ENCODE measurements at places on chromosomes 13 and 19. TPM values are rescaled to one million over a fixed set of nuclear protein-coding genes. Genes with fewer than 3 reads are reported as not detected.

The LRRC25 gene
- total RNA-seq = not detected

- no peak for DNase-seq
These were observed 481.9 kb downstream of the GPC6 start for GRCh38 chr13:93708308-93709075.

DNA sequence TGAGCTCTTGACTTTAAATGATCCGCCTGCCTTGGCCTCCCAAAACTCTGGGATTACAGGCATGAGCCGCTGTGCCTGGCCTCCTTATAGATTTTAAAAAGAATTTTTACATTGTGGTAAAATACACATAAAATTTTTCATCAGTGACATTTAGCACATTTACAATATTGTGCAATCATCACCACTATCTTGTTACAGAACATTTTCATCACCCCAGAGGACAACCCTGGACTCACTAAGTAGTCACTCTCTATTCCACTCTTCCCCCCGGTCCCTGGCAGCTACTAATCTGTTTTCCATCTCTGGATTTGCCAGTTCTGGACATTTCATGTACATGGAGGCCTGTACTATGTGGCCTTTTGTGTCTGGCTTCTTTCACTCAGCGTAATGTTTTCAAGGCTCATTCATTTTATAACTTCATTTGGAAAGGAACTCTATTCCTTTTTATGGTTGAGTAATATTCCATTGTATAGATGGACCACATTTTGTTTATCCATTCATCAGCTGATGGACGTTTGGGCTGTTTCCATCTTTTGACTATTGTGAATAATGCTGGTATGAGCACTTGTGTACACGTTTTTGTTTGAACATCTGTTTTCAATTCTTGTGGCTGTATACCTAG, 19.9 kb downstream of the MEGF8 start:
- DNase-seq = no peak

The MUC16 gene
- not detected for total RNA-seq

The ZNF844 gene
- total RNA-seq = 2.5 TPM

The RELB gene
- 63.1 TPM for total RNA-seq

- no peak for DNase-seq
These were observed 3.1 kb downstream of the C19orf25 start for GRCh38 chr19:1475751-1476437.

The TNNI3 gene
- total RNA-seq = not detected

DNA sequence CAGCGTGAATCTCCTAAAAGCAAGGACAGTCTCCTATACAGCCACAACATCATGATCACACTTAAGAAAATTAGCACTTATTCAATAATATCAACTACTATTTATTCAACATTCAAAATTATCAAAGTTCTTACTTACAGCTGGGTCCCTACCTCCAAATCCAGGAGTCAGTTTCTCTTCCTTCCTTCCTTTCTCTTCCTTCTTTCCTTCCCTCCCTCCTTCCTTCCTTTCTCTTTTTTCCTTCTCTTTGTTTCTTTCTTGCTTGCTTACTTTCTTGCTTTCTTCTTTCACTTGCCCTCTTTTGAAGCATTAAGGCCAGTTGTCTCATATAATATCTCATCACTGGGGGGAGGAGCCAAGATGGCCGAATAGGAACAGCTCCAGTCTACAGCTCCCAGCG, 107.6 kb downstream of the DCT start:
- no peak for DNase-seq

The KANK2 gene
- total RNA-seq = 2.5 TPM

DNA sequence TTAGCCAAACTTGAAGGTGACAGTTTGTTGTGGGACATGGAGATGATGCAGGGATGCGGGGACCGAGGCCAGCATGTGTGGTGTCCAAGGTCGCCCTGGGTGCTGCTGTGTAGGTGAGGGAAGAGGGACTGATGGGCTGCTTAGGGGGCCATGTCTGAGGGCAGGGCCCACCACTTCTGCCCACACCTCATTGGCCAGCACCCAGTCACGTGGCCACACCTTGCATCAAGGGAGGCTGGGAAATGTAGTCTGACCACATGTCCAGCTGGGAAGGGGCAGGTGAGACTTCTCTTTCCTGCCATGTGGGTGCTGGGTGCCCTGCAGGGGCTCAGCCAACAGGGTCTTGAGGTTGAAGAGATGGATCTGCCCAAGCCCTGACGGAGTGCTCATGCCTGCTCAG, 88.9 kb downstream of the KDM4B start:
- no peak for DNase-seq

DNA sequence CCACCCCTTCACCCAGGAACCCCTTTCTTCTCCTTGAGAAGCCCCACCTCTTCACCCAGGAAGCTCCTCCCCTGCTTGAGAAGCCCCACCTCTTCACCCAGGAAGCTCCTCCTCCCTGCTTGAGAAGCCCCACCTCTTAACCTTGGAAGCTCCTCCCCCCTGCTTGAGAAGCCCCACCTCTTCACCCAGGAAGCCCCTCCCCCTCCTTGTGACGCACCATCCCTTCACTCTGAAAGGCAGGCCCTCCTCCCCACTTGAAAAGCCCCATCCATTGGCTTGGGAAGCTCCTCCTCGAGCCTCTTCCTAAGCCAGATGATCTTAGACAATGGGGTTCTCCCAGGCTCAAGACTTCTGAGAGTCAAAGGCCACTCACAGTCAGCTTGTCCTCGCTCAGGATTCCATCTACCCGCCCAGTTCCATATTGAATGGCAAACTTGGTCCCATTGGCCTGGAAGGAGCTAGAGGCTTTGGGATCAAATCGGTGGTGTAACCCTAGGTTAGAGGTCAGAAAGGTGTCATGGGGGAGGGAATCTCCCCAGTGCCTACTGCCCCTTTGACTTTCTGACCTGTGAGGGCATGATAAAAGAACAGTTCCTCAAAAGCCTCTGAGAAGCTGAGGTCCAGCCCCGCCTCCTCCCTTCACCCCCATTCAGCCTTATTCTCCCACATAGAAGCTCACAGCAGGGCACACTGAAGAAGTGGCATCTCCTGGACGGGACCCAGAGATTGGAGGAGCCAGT, 4.0 kb downstream of the NAPSA start:
- DNase-seq = peak; percentile 68

The SHC2 gene
- total RNA-seq = not detected

GRCh38 chr19:18205200-18205892, 1.5 kb upstream of the RAB3A start:
- DNase-seq = peak; percentile 77

DNA sequence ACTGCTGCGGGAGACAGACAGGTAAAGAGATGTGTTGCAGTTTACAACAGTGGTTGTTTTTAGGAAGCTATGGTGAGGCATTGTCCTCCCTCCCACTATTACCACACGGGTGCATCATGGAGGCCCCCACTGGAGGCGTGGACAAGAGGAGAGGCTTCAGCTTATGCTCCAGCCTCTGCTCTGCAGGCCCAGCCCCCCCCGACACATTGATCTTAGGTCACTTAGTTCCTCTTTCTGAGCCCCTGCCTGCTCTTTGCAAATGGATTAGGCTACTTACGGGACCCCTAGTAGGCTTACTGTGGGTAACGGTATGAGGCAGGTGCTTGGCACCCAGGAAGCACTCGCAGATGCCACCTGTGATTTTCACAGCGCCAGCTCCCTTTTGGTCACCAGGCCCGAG, 123.9 kb downstream of the SLC7A1 start:
- no peak for DNase-seq

The ZNF471 gene
- 0.24 TPM for total RNA-seq

- no peak for DNase-seq
These were observed 997 bp upstream of the CACNG8 start for GRCh38 chr19:53961523-53962356.

DNA sequence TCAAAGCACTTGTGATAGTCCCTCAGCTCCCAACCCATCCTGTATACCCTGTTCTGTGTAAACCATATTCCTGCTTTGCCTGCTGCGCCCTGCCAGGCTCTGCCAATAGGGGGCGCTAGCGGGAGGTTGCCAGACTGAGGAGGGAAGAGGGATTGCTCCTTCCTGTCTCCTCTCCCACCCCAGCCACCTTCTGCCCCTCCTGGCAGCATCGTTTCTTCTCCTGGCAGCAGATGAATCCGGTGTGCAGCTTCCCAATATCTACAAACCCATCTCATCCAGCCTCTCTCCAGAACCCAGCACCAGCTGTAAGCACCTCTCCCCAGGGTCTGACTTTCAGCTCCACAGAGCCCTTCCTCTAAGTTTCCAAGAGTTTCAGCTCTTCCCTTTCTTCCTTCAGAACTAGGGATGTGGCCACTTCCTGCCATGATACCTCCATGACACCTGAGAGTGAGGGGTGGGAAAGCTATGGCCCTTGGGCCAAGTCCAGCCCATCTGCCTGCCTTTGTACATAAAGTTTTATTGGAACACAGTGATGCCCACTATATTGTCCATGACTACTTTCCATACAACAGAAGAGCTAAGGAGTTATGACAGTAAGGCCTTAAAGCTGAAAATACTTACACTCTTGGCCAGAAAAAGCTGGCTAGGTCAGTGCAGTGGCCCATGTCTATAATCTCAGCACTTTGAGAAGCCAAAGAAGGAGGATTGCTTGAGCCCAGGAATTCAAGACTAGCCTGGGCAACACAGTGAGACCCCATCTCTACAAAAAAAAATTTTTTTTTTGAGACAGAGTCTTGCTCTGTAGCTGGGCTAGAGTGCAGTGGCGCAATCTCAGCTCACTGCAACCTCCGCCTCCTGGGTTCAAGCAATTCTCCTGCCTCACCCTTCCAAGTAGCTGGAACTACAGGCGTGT, 34.5 kb upstream of the ATP1A3 start:
- peak; percentile 64 for DNase-seq

DNA sequence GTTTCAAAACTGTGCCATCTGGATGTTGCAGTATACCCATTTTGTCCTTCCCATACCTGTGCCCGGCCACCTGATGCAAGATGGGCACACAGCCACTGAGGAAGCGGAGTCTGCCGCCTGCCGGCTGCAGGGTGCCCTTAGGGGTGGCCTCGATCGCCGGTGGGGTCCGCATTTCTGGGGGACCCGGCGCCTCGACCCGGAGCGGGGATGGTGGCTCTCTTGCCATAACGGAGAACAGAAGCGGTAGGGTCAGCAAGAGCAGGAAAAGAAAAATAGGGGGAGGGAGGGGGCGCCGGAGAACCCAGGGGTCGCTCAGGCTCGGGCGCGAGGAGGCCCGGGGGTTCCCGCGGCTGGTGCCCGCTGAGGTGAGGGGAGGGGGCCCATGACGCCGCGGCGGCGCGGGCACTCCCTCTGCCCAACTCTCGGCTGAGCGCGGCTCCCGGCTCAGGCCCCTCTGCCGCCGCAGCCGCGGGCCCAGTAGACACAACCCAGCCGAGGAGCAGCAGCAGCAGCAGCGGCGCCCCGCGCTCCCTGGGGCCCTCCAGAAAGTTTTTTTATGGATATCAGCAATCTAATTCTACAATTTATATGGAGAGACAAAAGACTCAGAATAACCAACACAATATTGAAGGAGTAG, 13.8 kb upstream of the CYP4F2 start:
- DNase-seq = no peak

DNA sequence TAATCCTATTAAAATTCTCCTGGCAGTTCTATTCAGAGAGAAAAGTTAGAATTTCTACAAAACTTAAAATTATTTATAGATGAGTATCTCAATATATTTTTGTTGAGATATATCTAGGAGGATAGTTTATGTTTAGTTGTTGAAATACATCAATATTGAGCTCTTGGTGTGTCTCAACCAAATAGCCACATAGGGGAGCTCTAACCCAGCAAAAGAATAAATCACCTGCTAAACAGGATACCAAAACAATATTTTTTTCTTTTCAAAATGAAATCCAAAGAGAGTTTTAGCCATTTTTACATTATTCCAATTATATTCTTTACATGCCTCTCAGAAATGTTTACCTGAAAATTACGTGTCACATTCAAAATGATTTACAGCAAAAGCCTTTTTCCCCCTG, 954.7 kb downstream of the SLITRK6 start:
- no peak for DNase-seq

The PRRG2 gene
- 0.85 TPM for total RNA-seq

GRCh38 chr19:3976495-3977241, 5.8 kb upstream of the DAPK3 start:
- DNase-seq = no peak
